ENCODE measurements at places on chromosomes 3 and 15. TPM values are rescaled to one million over a fixed set of nuclear protein-coding genes. Genes with fewer than 3 reads are reported as not detected.

GRCh38 chr15:47399100-47399499, 318.2 kb upstream of the SEMA6D start:
- no peak for DNase-seq

DNA sequence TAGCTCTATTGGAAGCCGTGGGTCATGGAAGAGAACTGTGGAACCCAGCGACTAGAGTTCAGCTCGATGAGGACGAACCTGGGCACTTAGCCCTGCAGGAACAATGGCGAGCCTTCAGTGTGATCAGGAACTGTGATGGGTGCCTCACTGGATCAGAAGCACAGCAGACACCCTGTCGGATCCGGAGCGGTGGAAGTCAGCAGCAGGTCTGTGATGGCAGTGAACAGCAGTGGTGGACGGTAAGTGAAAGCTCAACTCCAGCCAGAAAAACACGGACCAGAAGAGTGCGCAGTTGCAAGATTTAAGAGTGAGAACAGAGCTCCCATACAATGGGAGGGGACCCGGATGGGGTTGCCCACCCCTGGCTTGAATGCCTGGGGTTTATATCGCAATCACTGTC, 282.2 kb downstream of the NSUN3 start:
- no peak for DNase-seq

GRCh38 chr3:189771842-189772450, 140.8 kb downstream of the TP63 start:
- no peak for DNase-seq

- DNase-seq = no peak
Observed at GRCh38 chr3:47056705-47057104, 77.2 kb downstream of the NBEAL2 start.

DNA sequence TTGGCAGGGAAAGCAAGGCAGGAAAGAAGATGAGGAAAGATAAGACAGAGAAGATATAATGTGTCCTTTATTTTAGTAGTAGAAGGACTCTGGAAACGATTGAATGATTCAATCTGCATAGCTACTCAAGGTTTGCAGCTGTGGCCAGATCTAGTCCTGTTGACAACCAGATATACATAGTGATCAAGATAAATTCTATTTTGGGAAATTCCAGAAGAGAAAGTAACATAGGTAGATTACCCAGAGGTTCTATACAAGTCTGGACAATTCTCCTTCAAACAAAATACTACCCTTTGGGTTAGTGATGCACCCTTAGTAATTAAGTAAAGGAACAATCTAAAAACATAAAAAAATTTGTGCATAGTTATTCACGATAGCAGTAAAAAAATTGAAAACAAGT, 9.4 kb downstream of the TERC start:
- DNase-seq = peak; percentile 89

DNA sequence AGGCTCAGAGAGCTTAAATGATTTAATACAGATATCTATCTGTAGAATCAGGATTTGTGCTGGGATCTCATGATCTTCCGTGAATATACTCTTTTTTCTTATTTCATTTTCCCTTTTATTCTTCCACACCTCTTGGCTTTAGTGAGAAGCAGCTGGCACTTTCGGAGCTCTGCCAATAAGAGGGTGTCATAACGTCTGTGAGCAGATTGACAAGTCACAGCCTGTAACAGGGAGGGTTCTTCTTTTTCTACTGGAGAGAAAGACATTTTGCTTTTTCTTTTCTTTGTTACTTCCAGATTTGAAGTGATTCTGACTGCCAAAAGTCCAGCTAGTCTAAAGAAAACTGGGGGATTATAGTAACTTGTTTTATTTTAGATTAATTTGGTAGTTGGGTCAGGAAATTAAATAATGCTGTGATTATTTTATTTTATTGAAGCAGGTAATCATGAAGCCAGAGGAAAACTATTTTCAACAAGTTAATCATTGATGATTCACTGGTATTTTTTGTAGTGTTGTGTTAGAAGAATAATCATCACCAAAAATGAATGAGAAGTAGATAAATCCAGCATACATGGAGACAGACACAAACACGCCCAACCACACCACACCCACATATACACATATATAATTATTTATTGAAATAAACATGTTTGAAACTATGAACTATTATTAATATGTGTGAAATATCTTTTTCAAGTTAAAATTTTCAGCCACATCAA, 69.8 kb downstream of the TNFAIP8L3 start:
- DNase-seq = peak; percentile 96

GRCh38 chr3:40020689-40021088, 211.3 kb downstream of the MYRIP start:
- DNase-seq = no peak

DNA sequence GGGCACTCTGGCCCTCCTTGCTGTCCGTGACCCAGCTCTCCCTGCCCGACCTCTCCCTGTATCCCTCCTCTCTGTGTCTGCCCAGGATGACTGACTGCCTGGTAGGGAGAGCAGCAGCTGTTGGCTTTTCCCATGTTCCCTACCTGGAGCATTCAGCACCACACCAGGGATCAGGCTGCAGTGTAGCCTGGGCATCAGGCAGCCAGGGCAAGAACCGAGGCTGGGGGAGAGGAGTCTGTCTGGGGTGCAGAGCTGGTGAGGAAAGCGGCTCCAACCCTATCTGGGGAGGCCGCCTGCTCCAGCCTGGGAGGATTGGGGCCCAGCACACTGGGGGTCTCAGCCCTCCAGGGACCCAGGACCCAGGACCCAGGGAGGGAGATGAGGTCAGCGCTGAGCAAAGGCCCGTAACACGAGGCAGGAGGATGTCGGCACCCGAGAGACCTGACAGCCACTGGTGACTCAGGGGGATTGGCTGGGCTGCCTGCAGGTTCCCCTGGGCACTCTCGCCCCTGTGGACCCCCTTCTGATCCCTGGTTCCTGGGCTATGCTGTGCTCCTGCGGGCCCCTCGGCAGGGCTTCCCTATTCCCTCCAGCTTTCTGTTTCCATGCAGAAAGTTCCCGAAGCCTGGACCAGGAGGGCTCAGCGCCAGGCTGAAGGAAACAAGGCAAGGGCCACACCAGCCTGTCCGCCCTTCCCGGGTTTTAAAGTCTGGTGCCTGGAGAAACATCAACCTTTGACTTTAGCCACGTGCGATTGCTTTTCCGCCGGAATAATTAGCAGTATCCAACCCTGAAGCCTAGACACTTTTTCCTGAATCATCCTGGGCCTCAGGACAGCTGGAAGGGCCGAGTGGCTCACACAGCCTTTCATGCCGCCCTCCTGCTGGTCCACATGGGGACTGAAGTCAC, 128.2 kb upstream of the MEF2A start:
- no peak for DNase-seq

- DNase-seq = no peak
Observed at GRCh38 chr3:65642883-65643282, 395.8 kb downstream of the MAGI1 start.

DNA sequence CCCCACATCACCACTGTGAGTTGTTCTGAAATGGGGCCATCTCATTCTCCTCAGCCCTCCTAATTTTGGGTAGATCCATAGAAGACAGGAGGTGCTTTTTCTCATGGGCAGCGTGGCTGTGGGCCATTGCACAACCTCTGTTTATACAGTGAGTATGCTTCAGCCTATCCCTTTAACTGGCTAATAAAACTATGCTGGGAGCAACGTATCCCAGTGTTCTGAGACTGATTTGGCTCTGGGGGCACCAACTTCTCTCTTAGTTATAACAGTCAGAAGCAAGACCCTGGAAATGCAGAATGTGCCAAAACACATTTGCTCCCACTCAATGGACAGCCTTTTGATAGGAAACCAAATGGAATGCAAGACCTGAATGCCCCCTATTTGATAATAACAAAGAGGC, 97.1 kb upstream of the ICE2 start:
- no peak for DNase-seq

DNA sequence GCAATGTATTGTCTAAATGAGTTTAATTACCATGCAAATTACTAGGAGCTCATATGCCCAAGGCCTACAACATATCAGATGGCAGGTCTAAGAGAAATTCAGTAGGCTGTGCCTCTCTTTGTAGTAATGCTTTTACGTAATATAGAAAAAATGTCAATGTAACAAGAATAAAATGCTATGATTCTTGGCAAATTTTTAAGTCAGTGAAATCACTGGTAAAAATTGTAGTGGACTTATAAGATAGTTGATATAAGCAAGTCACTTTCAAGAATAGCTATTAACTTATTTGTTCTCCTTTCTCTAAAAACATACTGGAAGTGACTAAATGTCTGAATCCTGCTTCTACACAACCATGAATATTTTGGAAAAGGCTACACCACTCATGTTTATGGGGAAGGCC, 707.8 kb downstream of the TUSC7 start:
- DNase-seq = no peak

GRCh38 chr15:65409036-65409631, 13.6 kb downstream of the IGDCC4 start:
- peak; percentile 67 for DNase-seq

DNA sequence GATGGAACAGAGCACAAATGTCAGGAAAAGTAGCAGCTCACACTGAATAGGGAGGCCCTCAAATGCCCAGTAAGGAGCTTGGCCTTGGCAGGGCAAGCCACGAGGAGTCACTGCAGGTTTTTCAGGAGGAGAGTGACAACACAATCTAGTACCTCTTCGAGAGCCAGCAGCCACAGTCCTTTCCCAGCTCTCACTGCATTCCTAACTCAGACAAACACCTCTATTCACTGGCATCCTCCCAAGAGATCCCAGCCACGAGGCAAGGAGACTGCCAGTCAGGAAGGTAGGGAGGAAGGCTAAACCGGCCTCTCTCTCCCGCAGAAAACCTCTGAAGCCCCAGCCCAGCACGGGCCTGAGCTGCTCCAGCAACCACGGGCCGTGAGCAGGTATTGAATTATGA, 146.0 kb upstream of the SMAD3 start:
- no peak for DNase-seq

DNA sequence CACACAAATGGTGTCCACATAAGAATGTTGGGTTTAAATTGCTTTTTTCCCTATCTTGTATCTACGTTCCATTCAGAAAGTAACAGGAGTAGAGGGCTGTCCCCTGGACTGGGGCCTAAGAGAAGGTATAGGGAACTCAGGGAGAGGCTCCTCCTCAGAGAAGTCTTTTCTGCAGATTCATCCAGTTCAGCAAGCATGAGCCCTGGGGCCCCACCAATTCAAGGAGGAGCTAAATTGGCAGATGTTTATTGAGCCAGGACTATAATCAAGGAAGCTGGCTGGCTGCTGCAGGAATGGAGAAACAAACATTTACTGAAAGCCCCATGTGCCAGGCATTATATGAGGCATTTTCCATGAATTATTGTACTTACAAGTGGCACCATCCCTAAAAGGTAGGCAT, 22.1 kb upstream of the LARS2 start:
- no peak for DNase-seq

DNA sequence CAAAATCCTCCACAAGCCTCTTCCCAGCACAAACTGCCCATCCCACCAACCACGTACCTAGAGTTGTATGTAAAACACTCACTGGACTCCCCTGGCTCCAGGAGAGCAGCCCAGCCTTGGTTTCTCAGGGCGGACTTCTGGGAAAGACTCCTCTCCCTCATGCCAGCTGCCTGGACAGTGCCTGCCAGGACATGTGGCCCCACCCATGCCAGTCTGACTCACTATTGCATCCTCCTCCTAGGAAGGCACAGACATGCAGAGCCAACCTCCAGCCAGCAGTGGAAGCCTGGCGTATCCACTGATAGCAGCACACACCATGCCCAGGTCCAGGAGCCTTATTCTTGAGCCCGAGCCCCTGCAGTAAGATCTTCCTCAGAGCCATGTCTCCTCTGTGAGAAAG, 8.6 kb downstream of the PKM start:
- peak; percentile 89 for DNase-seq

GRCh38 chr15:32642667-32643435, 1.3 kb downstream of the SCG5 start:
- no peak for DNase-seq

- no peak for DNase-seq
Observed at GRCh38 chr15:52879904-52880303, 89.8 kb upstream of the ONECUT1 start.

GRCh38 chr15:40498418-40498817, 27.6 kb downstream of the CHST14 start:
- peak; percentile 15 for DNase-seq

GRCh38 chr15:43519196-43519595, 1.8 kb downstream of the MAP1A start:
- DNase-seq = no peak

DNA sequence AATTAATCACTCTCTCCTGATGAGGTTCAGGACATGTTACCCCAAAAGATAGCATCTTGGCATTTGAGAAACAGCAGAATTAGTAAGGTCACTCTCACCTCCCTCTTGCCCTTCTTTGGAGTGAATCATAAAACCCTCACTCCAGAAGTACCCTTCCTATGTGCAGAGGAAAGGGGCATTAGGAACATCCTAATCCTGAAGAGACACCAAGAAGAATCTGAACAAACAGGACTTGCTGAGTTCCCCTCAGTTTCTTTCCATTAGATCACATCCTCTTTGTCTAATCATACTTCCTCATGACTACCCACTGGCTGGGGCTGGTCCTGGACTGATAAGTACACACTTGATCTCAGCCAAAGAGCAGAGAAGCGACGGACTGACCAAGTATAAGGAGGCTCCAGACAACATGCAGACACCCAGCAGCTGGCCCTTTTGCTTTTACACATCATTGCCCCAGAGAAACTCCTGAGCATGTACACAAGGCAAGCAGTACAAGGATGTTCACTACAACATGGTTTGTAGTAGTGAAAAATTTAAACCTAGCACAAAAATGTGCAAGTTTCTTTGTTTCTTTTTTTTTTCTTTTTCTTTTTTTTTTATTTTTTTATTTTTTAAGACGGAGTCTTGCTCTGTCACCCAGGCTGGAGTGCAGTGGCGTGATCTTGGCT, 15.0 kb upstream of the TM6SF1 start:
- DNase-seq = peak; percentile 72

DNA sequence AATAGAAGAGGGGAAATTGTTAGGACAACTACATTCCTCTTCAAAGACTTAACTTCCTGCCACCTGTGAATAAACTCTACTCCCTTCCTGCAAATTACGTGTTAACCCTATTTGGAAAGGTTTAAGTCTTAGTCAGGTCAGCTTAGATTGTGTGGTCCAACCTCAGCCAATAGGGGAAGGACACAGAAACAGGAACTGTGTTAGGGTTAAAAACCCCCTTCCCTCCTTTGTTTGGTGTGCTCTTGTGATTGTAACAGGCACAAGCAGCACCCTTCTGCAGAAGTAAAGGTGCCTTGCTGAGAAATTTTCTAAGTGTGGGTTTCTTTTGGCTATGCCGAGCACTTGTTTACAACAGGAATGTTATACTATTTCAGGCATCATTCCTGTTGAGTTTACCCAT, 45.0 kb upstream of the FSTL1 start:
- peak; percentile 54 for DNase-seq

Gene ERC2
- total RNA-seq = not detected

Gene FURIN
- 62.7 TPM for total RNA-seq

Gene SYNPR
- total RNA-seq = not detected

Gene ITIH3
- total RNA-seq = not detected

Gene FBLN2
- 4.0 TPM for total RNA-seq

Gene GALK2
- total RNA-seq = 23.7 TPM

Gene CRABP1
- total RNA-seq = not detected
